Suppressor macrophage treated with lipopolysaccharide for 1 hour (primary cell): ENCODE measurements at places on chromosomes 12 and 14.
A peak's percentile ranks its signal among the peaks of the same experiment; 100 is the strongest.

GRCh38 chr12:59636945-59637691 lies 41.3 kb downstream of the SLC16A7 start:
- no peak for DNase-seq

GRCh38 chr12:89960011-89960507 lies 251.4 kb upstream of the ATP2B1 start:
- DNase-seq: peak; percentile 99

- DNase-seq: no peak
Measured at GRCh38 chr12:102474438-102475064, 5.8 kb downstream of the IGF1 start.

DNA sequence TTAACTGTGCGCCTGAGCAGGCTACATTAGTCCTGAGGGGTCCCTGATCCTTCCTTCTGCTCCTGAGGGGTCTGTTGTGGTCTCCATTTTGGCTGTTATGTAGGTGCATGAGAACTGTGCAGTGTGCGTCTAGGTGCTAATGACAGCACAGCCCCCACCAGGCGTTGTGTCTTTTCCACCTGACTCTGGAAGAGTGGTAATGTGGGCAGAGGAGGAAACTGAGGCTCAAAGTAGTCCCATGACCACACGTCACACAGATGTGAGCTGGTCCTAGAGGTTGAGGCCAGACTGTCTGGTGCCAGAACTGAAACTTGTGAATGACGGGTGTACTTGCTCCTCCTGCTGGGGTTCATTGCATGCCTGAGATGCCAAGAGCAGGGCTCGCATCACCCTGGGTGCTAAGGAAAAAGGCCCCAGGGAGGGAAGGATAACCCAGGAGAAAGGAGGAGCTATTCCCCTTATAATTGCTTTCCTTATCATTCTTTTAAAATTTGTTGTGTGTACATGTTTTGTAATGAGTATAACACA lies 111.8 kb downstream of the SLC25A47 start:
- no peak for DNase-seq

DNA sequence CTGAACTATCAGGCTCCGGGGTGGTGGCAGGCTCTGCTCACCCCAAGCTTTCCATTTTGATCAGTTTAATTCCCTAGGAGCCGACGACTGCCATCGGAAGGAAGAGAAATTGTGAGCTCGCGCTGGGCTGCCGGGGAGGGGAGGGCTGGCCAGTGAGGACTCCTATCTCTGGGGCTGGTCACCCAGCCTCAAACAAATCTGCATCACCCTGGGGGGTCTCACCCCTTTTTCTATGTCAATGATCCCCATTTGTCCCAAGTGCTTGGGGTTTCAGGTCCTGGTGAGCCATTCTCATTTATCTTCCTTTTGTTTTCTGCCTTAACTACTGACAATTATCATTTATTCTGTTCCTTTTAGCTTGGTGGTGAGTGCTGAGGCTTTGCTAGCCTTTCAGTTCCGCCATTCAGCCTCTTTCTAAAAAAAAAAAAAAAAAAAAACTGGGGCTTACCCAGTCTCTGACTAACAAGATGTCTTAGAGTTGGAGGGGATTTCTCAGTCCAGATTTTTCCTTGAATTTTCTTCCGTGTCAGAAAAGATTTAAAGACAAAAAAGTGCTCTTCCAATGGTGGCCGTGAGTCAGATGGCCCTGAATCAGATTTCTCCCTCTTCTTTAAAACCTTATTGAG lies 22.8 kb upstream of the USP44 start:
- peak; percentile 75 for DNase-seq

DNA sequence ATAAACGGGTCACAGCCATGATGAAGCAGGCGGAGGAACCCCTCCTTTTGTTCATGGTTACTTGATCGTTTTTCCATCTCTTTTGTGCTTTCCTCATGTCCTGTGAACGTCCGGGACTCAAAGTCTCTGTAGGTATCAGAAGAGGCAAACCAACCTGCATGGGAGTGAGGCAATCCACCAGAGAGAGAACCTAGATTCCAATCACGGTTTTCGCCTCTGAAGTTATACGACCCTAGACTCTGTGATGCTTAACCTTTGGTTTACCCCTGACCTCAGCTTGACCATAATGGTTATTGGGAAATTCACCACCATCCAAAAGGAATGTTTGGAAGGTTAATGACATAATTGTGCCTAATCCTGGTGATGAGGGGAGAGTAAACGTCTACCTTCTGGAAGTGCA lies 186.8 kb upstream of the PRICKLE1 start:
- no peak for DNase-seq

GRCh38 chr12:94587266-94588241 lies 62.8 kb downstream of the TMCC3 start:
- DNase-seq: no peak

- DNase-seq: peak; percentile 96
Measured at GRCh38 chr12:389142-390096, at the start of gene KDM5A. TSS of gene KDM5A (minus strand) at chr12:389320. CDS start at chr12:389091, 229 bp downstream.

- DNase-seq: no peak
Measured at GRCh38 chr12:4046495-4046840, 173.3 kb upstream of the PARP11 start.

DNA sequence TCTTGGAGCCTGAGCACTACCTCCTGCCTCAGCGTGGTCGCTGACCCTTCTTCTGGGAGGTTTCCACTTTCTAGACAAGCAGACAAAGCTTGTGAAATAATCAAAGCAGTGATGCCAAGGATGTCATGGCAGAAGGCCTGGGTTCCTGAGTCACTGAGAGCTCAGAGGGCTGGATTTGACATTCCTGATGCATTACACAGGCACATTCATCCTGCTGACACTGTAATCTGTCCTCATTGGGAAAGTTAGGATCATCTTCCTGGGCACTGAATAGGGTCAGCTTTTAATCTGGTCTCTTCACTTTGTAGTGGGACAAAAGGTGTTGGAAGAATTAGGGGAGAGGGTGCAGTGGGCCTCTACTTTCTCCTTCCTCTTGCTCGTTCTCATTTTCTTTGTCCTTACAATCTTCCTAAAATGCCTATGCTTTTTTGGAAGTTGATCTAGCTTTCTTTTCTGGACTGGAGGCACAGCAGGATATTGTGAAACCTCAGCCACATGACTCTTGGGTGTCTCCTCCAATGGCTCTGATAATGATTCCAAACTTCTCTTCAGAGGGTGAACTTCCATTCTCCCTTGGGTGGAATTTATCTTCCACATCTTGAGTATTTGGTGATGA lies 29.6 kb downstream of the EEA1 start:
- peak; percentile 61 for DNase-seq

DNA sequence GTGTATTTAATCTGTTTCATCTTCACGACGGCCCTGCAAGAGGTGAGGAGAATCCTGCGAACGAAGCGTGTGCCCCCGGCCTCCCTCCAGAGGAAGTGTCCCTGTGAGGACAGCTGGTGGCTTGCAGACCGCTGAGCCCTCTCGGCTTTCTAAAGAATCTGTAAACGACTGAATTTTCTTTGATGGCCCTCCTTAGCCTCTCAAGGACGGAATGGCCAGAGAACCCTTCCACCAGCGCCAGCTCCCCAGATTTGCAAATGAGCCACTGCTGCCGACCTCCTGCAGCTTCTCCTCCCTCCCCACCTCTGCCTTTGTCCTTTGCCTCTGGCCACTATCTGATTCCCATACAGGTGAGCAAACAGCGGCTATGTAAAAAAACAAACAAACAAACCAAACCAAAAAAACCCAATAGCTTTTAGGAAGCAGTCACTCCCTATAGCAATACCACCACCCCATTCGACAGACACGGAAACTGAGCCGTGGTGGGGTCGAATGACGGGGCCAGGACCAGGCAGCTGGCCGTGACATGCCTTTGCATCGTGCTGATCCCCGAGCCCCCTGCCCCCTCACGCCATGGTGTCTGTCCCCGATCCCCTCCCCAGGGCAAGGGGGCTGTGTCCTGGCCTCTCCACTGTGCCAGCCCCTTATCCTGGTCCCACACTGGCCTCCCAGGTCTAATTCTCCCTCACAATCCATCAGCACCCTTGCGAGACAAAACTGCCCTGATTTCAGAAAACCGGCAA lies 23.6 kb downstream of the RFLNA start:
- no peak for DNase-seq

GRCh38 chr12:46790066-46790465 lies 35.7 kb downstream of the SLC38A4 start:
- DNase-seq: no peak

GRCh38 chr12:3752096-3752709 lies 706 bp downstream of the CRACR2A start:
- peak; percentile 74 for DNase-seq

- no peak for DNase-seq
Measured at GRCh38 chr12:27828196-27828595, 48.2 kb upstream of the MANSC4 start.

DNA sequence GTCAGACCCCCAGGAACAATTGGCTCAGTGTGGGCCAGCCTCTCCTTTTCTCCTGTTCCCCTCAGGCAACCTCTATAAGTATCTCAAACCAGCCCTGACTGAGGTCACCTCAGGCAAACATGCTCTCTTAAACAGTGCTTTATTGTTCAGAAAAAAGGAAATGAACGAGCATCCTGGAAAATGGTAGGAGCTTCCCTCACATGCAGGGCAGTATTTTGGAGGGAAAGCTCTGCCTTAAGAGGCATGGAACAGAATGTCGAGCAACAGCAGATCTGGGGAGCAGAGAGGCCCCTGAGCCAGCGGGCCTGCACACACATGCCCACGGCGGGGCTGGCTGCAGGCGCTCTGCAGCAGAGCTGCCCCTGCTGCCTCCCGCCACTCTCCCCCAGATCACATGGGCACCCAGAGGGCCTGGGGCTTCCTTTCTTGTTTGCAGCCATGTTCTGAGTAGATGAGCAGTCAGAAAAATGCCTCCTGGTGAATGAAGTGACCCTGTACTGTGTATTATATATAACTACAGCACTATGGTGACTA lies 42.0 kb downstream of the MOK start:
- DNase-seq: no peak

DNA sequence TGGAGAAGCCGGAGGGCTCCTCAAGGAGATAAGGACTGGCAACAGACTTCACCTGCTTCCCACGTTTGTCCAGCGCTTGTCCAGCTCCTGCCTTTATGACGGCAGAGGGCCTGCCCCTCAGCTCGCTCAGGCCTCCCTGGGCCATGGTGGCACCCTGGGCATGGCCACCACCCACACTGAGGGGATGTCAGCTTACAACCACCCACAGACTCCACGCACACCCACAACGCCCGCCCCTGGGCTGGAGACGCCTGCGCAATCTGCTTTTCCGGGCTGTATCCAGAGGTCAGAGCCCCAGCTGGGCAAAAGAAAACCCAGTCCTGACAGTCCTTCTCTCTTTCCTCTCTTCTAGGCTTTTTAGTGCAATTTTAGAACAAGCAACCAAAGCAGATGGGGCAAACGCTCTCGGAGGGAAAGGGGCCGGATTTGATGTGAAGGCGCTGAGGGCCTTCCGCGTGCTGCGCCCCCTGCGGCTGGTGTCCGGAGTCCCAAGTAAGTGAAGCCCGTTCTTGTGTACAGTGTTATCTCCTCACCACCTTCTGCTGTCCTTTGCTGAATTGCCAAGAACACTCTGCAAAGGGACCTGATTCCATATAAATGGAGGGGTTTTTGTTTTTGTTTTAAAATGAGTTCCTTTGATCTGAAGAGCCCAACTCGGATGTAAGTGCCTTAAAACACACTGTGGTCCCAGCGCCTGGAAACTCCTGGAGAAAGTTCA lies 337.4 kb upstream of the FKBP4 start:
- no peak for DNase-seq

GRCh38 chr12:131944601-131945251 lies 5.0 kb upstream of the EP400 start:
- DNase-seq: no peak

DNA sequence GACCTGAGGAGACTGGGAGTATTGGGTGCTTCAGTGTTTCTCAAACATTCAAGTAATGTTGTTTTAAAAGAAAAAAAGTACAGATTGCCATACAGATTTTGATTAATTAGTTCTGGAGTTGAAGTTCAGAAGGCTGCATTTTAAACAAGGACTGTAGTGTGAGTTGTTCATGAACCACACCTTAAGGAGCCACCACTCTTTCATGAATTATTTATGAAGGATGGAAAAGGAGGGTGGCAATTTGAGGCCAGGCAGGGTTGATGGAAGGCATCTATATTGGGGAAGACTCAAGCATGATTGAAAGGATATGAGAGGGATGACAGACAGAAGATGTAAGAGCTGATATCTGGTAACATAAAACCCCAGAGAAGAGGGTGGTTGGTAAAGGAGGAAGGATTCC lies 146.6 kb upstream of the CAND1 start:
- DNase-seq: no peak

GRCh38 chr14:55968741-55969140 lies 149.5 kb upstream of the PELI2 start:
- DNase-seq: no peak

DNA sequence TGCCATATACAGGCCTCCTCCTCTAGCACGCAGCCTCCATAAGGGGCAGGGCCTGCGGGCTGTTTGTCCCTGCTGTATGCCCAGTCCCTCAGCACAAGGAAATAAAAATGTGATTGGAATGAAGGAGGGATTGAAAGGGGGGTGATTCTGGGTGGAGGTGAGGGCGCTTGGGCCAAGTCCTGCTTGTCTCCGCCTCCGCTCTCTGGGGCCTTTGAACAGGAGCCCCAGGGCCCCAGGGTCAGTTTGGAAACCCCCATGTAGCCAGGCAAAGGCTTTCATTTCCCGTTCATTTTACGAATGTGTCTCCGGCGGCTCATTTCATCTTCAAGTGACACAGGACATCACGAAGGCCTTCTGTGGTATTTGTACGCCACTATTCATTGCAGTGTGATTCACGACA lies 4.5 kb upstream of the CACNA2D4 start:
- DNase-seq: no peak

GRCh38 chr12:122026706-122027333 lies 5.1 kb downstream of the BCL7A start:
- DNase-seq: no peak

- peak; percentile 32 for DNase-seq
Measured at GRCh38 chr12:6607751-6608591, 792 bp upstream of the CHD4 start.

DNA sequence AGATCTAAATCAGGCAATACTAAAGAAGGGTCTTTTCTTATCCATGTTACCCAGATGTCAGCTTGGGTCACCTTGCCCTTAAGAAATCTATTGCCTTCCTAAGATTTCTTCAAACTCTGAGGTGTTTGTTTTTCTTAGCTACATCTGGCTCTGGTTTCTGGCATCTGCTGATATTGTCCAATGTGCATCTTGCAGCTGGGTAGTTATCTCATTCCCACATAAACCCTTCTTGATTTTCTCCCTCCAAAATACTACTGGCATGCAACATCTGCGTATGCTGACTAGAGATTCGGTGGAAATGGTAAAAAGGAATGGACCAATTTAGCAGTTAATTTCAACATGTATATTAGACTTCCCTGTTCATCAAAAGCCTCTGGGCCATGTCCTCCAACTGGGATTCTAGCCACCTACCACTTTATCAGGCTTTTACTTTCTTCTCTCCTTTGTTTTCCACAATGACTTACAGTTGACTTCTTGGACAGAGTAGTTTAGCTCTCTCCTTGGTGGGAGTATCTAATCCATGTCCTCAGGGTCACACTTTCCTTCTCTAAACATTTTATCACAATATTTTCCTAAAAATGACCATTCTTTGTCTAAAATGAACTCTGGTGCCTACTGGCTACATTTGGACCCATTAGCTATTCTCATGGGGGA lies 324.8 kb upstream of the FAR2 start:
- DNase-seq: no peak

- peak; percentile 80 for DNase-seq
Measured at GRCh38 chr14:81710232-81710845, 176.7 kb upstream of the SEL1L start.
